ENCODE measurements at places on chromosomes 5 and 9. TPM values are rescaled to one million over a fixed set of nuclear protein-coding genes. Genes with fewer than 3 reads are reported as not detected.

The HTR4 gene
- total RNA-seq = not detected

The PCDHB12 gene
- 0.28 TPM for total RNA-seq

The CMYA5 gene
- total RNA-seq = under 0.01 TPM

The FREM1 gene
- total RNA-seq = not detected

The GABRA1 gene
- total RNA-seq = not detected

The SEC61B gene
- 165 TPM for total RNA-seq

The OR1J2 gene
- total RNA-seq = not detected

The SLC25A2 gene
- total RNA-seq = 0.19 TPM

The CHSY3 gene
- total RNA-seq = 25.1 TPM

The GDA gene
- not detected for total RNA-seq

The DBH gene
- not detected for total RNA-seq

The TAF11L10 gene
- not detected for total RNA-seq

The TUSC1 gene
- total RNA-seq = 8.4 TPM

The SPINK7 gene
- not detected for total RNA-seq

The GPR150 gene
- total RNA-seq = 2.5 TPM

The PKN3 gene
- 0.28 TPM for total RNA-seq

The SLCO4C1 gene
- total RNA-seq = under 0.01 TPM

The ANXA6 gene
- 423 TPM for total RNA-seq

The ABLIM3 gene
- total RNA-seq = 22.8 TPM

The ANKRA2 gene
- 12.8 TPM for total RNA-seq

The ELAVL2 gene
- total RNA-seq = not detected

The BTNL8 gene
- not detected for total RNA-seq

The INSYN2B gene
- total RNA-seq = 24.0 TPM
